ENCODE measurements at places on chromosomes 3 and 15.

DNA sequence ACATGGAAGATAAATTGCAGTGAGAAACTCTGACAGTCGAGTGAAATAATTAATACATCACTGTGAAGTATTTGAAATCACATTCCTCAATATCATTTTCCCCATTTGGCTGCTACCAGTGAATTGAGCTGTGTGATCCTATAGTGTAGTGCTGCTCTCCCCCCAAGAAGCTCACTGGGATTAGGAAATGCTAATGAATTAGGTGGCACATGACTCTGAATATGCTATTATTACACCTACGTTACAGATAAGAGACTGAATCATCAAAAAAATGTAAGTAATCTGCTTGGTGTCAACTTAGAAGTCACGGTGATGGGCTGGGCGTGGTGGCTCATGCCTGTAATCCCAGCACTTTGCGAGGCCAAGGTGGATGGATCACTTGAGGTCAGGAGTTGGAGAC, 34.7 kb upstream of the SYNM start:
- no peak for DNase-seq

DNA sequence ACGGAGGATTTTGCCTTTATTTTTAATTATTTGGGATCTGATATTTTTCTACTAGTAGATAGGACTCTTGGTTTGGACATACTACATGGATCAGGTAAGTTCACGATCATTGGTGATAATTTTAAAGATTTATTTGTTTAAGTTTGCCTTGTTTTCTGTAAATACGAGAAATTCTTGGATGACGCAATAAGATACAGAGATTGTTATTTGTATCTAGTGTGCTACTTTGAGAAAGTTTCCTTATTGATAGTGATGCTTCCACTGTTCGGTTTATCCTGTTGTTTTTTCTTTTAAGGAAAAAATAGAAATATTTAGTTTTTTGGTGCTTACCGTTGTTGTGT, 577 bp downstream of the CHD2 start:
- no peak for DNase-seq

DNA sequence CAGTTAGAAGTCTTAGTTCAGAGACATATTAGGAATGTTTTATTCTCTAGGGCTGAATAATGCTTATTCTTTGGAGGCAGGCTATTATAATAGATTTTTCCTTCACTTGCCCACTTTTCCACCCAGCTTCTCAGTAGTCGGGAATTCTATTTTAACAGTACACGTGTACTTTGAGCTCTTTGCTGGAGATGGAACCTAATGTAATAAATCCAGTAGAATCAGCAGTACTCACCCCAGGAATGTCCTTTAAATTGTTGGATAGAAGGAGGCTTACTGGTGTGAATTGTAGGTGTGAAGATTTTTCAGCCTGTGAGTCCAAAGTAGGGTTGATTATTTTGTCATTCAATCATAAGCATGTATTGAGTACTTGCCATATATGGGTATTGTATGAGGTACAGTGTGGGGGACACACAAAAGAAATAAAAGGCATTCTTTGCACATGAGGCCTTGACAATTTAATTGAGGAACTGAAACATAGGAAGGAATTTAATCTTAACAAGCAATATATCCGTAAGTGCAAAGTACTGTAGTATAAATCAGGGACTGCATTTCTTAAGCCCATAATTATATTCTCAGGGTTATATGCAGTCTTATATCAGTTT, 29.5 kb upstream of the MGA start:
- DNase-seq = no peak

- no peak for DNase-seq
Observed at GRCh38 chr15:97386940-97387339, 573.6 kb upstream of the ARRDC4 start.

DNA sequence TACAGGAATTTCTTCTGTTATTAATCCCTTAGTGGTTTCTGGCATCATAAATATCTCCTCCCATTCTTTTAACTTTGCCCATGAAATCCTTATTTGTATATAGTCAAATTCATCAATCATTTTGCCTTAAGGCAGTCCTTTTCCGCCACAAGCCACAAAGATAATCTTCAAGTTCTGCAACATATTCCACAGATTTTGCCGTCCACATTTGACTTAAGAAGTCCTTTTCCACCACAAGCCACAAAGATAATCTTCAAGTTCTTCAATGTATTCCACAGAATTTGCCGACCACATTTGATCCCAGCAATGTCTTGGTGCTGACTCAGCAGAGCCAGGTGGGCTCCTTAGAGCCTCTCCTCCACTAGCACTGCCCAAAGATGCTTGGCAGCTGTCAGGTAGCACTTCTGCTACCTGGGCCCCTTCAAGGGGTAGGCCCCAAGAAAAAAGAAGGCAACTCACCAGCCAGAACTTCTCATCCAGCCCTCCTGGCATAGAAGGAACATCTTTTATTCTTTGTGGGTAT, 35.0 kb downstream of the SEC22C start:
- no peak for DNase-seq

GRCh38 chr15:99209326-99209725, 40.1 kb downstream of the TTC23 start:
- DNase-seq = no peak

DNA sequence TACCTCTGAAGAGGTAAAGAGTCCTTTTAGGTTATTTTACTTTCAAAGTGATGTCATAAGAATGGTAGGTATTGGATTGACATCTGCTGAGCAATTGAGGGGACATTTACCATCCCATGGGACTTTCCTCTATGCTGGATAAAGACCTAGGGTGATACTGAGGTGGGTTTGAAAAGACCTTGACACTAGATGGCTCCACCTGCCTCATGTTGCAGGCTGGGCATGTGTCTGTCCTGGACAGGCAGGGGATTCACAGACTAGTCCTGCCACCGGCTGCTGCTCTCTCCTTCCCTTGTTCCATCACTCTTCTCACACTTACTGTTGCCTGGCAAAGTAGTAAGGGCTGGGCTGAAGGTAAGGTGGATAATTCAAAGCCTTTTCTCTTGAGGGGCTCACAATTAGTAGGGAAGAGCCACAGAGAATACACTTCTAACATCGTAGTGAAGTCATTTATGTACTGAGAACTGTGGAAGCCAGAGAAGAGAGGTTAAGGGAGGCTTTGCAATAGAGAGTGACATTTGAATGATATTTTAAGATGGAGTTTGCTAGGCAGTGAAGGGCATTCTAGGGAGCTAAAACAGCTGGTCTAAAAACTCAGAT, 27.7 kb downstream of the TRAK1 start:
- DNase-seq = peak; percentile 84

GRCh38 chr3:46442576-46443530, 21.9 kb downstream of the LTF start:
- peak; percentile 64 for DNase-seq

DNA sequence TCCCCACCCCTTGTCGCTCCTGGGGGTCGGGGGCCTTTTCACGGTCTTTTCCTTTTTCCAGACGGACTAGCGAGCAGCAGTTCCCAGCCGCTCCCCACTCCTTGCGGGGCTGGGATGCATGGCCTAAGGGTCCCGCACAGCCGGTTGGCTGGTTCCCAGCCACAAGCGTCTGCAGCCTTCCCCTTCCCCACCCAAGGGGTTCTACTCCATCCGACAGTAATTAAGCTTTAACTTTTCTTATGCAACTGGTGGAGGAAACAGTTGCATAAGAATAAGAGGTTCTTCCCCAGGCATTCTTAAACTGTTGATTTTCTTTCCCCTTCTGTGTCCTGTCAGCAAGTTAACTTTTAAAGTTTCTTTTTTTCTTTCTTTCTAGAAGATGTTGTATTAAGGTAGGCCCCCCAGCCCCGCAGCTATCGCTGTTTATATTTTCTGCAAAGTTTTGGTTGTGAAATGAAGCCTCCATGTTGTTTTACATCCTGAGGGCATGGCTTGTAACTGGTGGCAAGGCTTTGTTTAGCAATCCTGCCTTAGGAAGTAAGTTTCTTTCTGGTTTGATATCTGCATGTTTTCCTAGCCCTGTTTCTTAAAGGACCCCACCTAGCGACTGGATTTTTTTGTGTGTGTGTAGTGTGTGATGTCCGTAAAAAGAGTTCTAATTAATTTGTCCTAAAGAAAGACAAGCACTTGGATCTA, 207.5 kb downstream of the ZNF385D start:
- peak; percentile 67 for DNase-seq

- DNase-seq = no peak
Observed at GRCh38 chr3:94226078-94226477, 163.2 kb downstream of the NSUN3 start.

GRCh38 chr3:144282313-144282712, 310.7 kb downstream of the DIPK2A start:
- DNase-seq = no peak

GRCh38 chr3:49712631-49713317, 6.7 kb downstream of the AMIGO3 start:
- no peak for DNase-seq

All from endodermal cell (in vitro differentiated cells).